ENCODE measurements at places on chromosomes 3 and 15.

GRCh38 chr15:75749820-75750219 is 37.2 kb upstream of the CSPG4 start:
- DNase-seq = no peak

- no peak for DNase-seq
These were observed 187.1 kb upstream of the DNAJC19 start for GRCh38 chr3:181176601-181177000.

- no peak for DNase-seq
These were observed 66.1 kb upstream of the CHMP2B start for GRCh38 chr3:87161013-87161412.

- DNase-seq = no peak
These were observed 764.9 kb upstream of the GOLIM4 start for GRCh38 chr3:168860592-168860991.

- DNase-seq = no peak
These were observed 54.0 kb upstream of the NEO1 start for GRCh38 chr15:72998226-72998625.

DNA sequence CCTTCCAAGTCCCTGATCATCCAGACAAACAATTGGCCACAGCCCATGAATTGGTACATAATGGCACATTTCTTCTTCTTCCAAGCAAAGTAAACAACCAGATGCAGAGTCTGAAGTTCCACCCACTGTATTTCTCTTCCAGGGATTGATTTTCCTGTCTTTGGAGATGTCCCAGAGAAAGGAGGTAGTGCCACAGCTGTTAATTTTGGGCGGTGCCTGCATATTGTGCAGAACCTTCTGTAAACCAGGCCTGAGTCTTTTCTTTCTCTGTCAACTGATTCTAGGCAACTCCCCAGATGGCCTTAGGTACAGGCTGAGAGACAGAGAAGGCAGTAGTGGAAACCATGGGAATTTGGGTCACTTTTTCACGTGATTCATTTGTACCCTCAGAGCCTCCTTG is 73.5 kb upstream of the TNIK start:
- DNase-seq = no peak

DNA sequence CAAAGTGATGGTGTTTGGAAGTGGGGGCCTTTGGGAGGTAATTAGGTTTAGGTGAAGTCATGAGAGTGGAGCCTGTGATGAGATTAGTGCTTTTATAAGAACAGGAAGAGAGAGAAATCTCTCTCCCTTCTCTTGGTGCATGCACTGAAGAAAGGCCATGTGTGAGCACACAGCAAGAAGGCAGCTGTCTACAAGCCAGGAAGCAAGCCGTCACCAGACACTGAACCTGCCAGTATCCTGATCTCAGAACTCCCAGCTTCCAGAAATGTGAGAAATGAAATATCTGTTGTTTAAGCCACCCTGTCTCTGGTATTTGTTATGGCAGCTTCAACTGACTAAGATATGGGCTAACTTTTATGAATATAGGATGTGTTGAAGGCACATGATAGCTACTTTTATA is 72.6 kb downstream of the REC114 start:
- no peak for DNase-seq

- DNase-seq = no peak
These were observed 32.9 kb upstream of the OSBPL11 start for GRCh38 chr3:125628212-125628611.

GRCh38 chr15:22872936-22873701 is 34.7 kb downstream of the NIPA2 start:
- no peak for DNase-seq

DNA sequence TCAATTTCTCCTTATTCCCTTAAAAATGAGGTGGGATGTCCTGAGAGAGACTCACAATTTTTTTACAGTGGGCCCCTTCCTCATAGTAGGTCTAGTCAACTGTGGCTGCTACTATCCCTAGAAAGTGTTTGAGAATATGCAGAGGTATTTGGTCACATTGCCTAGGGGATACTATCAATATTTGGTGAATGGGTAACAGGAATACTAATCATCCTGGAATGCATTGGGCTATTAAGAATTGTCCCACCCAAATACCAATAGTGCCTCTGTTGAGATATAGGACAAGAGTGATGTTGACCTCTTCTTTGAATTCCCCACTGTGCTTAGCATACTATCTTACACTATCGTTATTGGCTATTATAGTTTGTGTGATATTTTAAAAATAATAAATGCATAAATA is 389.4 kb downstream of the DIPK2A start:
- no peak for DNase-seq

DNA sequence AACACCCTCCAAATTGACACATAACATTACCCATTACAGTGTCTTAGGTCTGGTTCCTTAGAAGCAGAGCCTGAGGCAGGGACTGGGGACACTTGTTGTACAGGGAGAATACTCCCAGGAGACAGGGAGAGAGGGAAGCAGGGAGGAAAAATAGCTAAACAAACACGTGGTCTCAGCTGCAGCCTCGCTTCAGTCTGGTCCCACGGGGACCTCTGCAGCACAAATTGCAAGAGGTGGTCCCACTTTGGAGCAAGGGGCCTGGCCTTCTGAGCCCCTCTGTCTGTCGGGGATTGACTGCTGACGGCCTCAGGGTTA is 25.0 kb upstream of the PLA2G4D start:
- no peak for DNase-seq

GRCh38 chr15:91717811-91718210 is 135.7 kb upstream of the SLCO3A1 start:
- no peak for DNase-seq

DNA sequence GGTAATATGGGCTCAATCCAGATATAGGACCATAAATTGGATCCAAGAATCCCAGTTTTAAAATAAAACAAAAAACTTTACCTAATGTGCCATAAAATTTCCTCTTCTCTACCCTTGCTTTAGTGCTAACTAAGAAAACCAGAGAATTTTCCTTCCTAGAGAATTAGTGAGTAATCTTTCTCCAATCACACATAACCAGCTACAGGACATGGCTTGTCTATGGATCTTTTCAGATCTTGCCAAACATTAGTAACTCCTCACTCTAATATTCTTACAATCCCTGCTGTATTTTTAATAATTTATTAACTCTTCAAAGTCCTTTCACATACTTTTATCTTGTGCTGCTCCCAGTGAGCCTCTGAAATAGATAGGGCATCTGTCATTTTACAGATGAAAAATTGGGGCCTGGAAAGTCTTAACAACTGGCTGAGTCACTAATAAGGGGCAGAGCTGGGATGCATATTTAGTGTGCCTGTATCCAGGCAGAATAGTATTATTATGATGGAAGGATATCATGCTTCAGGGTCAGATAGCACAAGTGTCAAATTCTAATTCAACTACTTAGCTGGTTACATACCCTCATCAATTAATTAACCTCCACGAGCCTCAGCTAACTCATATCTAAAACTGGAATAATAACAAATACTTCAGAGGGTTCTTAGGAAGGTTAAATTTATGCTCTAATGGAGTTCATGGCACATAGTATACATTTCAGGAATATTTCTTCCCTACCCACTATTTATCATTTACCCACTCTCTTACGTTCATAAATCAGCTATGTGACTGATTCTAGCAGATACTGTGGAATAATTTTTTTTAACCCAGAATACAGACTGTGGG is 5.6 kb downstream of the ZBED2 start:
- no peak for DNase-seq

GRCh38 chr3:152105446-152105845 is 163.3 kb upstream of the MBNL1 start:
- DNase-seq = no peak

DNA sequence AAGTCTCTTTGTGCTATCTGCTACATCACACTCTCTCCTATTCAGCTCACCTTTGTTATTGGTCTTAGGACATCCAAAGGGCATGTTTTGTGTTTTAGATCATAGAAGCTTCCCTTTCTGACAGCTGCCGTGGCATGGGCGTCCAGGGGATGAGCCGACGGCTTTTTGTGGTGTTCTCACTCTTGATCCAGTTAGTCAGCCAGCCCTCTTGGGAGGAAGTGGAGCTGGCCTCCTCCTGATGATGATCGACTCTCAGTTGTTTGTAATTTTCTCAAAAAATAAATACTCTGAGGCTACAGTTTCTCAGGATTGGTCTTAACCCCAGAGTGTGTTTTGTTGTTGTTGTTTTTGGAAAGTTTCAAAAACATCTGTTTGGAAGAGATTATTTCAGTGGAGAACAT is 34.4 kb downstream of the BOC start:
- no peak for DNase-seq

DNA sequence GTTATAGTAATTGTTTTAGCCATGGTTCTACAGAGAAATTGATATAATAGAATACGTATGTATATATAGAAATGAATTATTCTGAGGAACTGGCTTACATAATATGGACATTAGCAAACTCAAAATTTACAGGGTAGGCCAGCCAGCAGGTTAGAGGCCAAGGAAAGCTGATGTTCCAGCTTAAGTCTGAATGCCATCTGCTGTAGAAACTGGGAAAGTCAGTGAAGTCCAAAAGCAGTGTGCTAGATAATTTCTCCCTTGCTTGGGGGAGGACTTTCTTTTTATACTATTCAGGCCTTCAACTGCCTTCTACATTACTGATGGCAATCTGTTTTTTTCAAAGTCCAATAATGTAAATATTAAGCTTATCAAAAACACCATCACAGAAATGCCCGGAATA is 1174.7 kb downstream of the ZPLD1 start:
- no peak for DNase-seq

DNA sequence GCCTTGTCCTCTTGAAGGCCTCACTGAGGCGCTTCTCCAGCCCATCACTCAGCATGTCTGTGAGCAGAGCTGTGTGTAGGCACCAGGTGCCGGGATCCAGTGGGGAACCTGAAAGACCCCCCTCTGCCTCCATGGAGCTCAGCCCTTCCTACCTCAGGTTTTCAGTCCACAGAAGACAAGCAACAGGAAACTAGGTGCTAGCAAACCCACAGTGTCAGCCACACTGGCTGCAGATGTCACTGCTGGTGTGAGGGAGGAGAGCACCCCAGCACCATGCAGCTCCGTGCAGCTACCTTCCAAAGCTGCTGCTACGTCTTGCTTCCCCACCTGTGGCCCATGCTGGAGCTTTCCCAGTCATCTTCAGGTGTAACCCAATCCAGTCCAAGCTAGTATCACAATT is 17.9 kb downstream of the PSTPIP1 start:
- DNase-seq = peak; percentile 52

DNA sequence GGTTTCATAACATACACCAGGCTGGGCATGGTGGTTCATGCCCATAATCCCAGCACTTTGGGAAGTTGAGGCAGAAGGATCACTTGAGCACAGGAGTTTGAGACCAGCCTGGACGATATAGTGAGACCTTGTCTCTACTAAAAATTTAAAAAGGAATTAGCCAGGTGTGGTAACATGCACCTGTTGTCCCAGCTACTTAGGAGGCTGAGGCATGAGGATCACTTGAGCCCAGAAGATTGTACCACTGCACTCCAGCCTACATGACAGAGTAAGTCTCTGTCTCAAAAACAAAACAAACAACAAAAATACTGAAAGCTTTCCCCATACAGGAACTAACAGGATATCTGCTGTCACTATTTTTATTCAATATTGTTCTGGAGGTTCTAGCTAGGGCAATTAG is 20.9 kb downstream of the GREM1 start:
- DNase-seq = no peak

GRCh38 chr3:131728898-131729642 is 226.3 kb upstream of the MRPL3 start:
- no peak for DNase-seq

- DNase-seq = no peak
These were observed 23.6 kb upstream of the ATG7 start for GRCh38 chr3:11248596-11248995.

DNA sequence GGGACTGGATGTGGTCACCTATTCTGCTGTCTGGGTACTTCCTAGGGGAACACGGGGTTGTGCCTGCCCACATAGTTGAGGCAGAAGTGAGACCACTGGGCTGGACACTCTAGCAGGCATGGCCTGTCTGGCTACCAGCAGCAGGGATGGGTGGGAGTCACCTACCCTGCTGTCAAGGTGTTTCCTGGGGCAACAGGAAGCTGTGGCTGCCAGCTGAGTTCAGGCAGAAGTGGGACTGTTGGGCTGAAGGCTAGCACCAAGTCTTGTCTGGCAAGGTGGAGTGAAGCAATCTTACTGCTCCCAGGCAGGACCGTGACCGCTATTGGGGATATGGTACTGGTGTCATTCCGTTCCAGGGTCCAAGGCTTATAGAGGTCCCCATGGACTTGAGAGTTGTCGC is 20.3 kb upstream of the ZDHHC23 start:
- DNase-seq = no peak

DNA sequence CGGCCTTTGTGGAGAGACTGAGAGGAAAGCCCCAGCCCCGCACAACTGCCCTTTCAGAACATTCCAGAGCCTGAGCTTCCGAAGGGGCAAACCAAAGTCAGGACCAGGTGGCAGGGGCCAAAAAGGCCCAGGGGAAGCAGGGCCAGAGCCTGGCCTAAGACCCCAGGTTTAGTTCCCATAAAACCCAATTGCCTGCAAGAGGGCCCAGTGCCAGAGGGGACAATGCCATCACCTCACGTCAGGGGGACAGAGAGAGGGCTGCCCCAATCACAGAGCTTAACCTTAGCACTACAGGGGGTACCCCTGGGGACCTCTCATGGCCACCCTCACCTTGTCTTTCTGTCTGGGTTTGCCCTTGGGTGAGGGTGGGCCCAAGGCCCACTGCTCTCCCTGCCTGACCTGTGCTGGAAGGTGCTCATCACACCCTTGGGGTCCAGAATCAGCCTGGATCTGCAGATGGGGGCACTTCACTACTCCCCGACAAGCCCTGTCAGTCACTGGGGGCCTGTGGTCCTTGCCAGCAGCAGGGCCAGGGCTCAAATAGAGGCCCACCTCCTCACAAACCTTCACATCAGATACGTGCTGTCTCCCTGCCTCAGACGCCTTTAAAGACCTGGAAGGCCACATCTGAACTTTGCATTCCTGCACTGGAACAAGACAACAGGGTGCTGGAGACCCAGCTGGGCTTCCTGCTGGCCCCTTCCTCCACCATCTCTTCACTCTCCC is 3.8 kb downstream of the CALML4 start:
- no peak for DNase-seq

All from activated CD8-positive, alpha-beta memory T cell treated with anti-CD3 and anti-CD28 coated beads, Interleukin-2, amount 50 U/mL, for 4 hours (primary cell).